ENCODE measurements at places on chromosomes 3 and 15.

GRCh38 chr15:93980261-93980911 is 251.0 kb upstream of the MCTP2 start:
- no peak overlapping the region for H3K27ac ChIP-seq
- no peak overlapping the region for H3K4me3 ChIP-seq
- no peaks in the 10 kb centered on the region for H3K36me3 ChIP-seq
- DNase-seq: peak; percentile 89
- H3K4me1 ChIP-seq: peaks cover 5% of the 10 kb centered on the region

GRCh38 chr3:99614768-99615167 is 23.6 kb upstream of the COL8A1 start:
- no peak overlapping the region for H3K27ac ChIP-seq
- no peak overlapping the region for H3K4me3 ChIP-seq
- no peaks in the 10 kb centered on the region for H3K4me1 ChIP-seq
- no peaks in the 10 kb centered on the region for H3K27me3 ChIP-seq
- no peak for DNase-seq
- no peaks in the 10 kb centered on the region for H3K36me3 ChIP-seq

- H3K4me1 ChIP-seq: peaks cover 30% of the 10 kb centered on the region
- H3K27ac ChIP-seq: no peak overlapping the region
- H3K4me3 ChIP-seq: no peak overlapping the region
- no peaks in the 10 kb centered on the region for H3K27me3 ChIP-seq
Observed at GRCh38 chr15:66734961-66735908, 33.2 kb downstream of the SMAD6 start.

GRCh38 chr3:170778240-170779217 is 91.5 kb downstream of the RPL22L1 start:
- no peaks in the 10 kb centered on the region for H3K27me3 ChIP-seq
- H3K4me1 ChIP-seq: no peaks in the 10 kb centered on the region

DNA sequence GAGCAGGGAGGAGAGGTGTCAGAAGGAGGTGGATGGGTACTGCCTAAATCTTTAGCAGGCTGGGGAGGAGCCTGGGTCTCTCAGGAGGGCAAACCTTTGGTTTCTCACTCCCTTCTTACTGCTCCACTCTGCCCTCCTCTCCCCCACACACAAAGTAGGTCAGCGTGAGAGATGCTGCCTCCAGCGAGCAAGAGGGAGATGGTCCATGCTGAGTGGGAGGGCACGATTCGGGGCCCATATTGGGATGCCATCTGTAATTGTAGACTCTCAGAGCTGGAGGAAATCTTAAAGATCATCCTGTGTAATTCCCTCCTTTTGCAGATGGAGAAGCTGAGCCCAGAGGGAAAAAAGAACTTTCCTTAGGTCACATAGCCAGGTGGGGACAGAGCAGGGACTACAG is 34.2 kb upstream of the SYN2 start:
- no peak for DNase-seq
- H3K4me1 ChIP-seq: no peaks in the 10 kb centered on the region
- no peak overlapping the region for H3K4me3 ChIP-seq
- no peaks in the 10 kb centered on the region for H3K36me3 ChIP-seq

DNA sequence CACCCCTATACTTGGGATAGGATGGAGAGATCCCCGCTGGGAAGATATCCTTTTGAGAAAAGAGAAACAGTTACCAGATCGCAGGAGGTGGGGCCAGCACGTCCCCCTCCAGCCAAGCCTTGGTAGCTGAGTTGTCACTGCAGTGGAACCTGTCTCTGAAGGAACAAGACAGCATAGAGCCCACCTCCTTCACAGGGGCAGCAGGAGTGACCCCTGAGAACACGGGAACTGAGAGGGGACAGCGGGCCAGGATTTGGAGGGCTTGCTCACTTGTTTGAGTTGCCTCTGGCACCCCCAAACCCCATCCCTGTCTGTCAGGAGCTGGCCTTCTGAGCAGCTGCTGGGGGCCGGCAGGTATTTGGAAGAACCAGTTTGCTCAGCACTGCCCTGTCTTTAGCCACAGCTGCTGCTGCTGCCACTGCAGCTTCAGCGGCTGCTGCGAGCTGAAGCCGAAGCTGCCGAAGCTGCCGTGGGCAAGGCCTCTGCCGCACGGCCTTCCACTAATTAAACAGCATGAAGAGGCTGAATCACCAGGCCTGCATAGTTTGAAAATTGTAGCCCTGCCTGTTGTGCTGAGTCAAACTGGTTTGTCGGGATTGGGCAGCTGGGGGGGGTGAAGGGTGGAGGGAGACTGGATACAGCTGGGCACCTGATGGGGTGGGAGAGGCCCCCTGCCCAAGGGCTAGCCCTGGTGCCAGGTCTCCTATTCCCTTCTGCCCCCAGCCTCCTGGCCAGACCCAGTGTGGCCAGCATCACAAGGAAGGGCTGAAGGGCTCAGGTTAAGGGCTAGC is 4.0 kb downstream of the EPHB3 start:
- DNase-seq: no peak
- peaks cover 14% of the 10 kb centered on the region for H3K36me3 ChIP-seq
- H3K27me3 ChIP-seq: no peaks in the 10 kb centered on the region
- peak overlapping the region; percentile 16 for H3K4me3 ChIP-seq
- peaks cover 86% of the 10 kb centered on the region for H3K4me1 ChIP-seq
- peak overlapping the region; percentile 10 for H3K27ac ChIP-seq

GRCh38 chr3:184078851-184079250 is 18.0 kb upstream of the HTR3E start:
- no peak for DNase-seq
- H3K27ac ChIP-seq: no peak overlapping the region
- no peaks in the 10 kb centered on the region for H3K36me3 ChIP-seq
- H3K4me3 ChIP-seq: no peak overlapping the region

GRCh38 chr3:58564456-58565160 is 12.6 kb downstream of the FAM107A start:
- no peaks in the 10 kb centered on the region for H3K4me1 ChIP-seq
- no peaks in the 10 kb centered on the region for H3K27me3 ChIP-seq
- peaks cover 27% of the 10 kb centered on the region for H3K36me3 ChIP-seq
- no peak overlapping the region for H3K4me3 ChIP-seq
- no peak overlapping the region for H3K27ac ChIP-seq

DNA sequence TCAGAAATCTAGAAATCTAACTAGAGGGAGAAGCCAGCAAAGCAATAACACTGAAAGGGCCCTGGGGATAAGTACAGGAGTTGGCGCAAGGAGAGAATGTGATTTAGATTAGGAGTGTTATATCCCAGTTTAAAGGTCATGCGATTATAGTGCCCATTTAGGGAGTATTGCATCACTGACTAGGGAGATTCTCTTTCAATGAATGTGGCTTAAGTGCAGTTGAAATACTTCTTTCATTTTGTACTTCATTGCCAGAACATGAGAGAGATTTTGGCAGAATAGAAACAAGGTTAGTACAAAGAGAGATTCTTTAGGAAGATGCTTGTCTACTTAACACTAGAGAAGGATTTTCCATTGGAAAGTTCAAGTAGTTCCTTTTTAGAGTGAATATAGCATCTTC is 13.9 kb downstream of the ROBO2 start:
- no peaks in the 10 kb centered on the region for H3K36me3 ChIP-seq
- H3K27me3 ChIP-seq: no peaks in the 10 kb centered on the region
- H3K4me3 ChIP-seq: no peak overlapping the region

DNA sequence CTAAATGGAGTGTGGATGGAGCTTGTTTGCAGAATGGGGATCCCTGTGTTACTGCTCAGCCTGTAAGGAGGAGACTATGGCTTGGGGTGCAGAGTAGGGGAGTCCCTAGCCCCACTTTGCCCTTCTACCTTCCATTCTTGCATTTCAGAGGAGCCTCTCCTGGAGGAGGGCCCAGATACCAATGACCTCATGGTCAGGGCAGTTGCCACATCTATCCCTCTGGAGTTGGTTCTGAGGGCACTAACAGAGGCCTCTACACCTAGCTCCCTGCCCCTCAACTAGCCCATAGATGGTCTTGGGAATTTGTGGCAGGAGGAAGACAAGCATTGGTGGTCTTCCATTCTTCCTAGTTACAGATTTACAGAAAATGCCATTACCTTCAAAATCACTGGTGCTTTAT is 6.1 kb downstream of the SKOR1 start:
- peaks cover 64% of the 10 kb centered on the region for H3K4me1 ChIP-seq
- no peak overlapping the region for H3K27ac ChIP-seq
- H3K27me3 ChIP-seq: peaks cover 94% of the 10 kb centered on the region
- no peak overlapping the region for H3K4me3 ChIP-seq
- no peak for DNase-seq
- H3K36me3 ChIP-seq: peaks cover 19% of the 10 kb centered on the region

- no peak overlapping the region for H3K4me3 ChIP-seq
- H3K4me1 ChIP-seq: peaks cover 13% of the 10 kb centered on the region
- no peaks in the 10 kb centered on the region for H3K36me3 ChIP-seq
- H3K27me3 ChIP-seq: no peaks in the 10 kb centered on the region
Observed at GRCh38 chr3:172675441-172676193, 35.2 kb downstream of the NCEH1 start.

DNA sequence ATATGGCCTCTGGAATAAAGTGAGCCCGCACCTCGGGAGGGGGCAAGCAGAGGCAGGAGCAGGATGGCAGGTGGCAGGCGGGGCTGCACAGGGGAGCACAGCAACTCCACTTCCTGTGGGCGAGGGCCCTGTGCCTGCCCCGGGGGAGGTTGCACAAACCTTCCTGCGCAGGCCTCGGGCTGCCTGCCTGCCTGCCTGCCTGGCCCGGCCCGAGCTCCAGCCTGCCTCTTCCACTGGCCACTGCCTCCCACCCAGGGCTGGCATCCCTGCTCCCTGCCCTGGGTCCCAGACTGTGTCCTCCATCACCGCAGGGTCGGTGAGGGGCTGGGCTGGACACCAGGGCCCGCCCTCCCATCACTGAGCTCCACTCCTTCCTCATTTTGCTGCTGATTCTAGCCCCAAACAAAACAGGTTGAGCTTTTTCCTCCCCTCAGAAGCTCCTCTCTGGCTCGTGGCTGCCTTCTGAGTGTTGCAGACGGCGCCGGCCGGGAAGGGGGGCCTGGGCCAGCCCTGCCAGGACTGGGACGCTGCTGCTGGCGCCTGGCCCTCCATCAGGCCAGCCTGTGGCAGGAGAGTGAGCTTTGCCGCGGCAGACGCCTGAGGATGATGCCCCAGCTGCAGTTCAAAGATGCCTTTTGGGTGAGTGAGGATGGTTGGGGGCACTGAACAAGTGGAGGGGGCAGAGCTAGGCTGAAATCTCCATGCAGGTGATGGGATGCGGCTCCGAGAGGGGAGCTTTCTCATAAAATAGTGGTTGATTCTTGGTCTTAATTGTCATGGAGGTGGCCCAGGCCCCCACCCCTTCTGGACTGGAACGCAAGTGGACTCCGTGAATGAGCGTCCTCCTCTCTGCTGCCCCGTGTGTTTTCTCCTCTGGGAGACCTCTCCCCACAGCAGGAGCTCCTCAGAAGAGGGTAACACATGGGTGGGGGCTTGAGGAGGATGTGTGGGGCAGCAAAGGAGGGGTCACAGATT is at the start of gene PSTPIP1:
Gene PSTPIP1, plus strand, starts transcription at position 156 of the 975 bp plus-strand sequence. Its CDS starts 448 bp downstream, at position 604.
- no peaks in the 10 kb centered on the region for H3K36me3 ChIP-seq
- H3K27me3 ChIP-seq: no peaks in the 10 kb centered on the region
- DNase-seq: no peak
- no peak within 1 kb of the TSS for H3K27ac ChIP-seq

DNA sequence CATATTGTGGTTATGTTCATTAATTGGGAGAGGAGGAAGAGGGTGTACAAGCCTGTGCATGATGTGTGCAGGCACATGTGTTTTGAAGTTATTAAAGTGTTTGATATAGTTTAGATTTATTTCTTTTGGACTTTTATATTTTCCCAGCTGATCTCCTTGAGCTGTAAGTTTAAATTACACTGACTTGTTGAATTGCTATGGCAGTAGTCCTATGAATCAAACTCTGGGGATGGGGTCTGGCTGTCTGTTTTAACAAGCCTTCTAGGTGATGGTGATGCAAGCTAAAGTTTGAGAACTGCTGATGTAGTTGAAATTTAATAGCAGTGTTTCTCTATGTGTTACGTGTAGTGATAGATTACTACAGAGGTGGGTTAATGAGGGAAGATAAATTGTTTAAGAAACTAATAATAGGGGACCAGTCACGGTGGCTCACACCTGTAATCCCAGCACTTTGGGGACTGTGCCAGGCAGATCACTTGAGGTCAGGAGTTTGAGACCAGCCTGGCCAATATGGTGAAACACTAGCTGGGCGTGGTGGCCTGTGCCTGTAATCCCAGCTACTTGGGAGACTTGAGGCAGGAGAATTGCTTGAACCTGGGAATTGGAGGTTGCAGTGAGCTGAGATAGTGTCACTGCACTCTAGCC is 7.0 kb downstream of the ARIH1 start:
- H3K36me3 ChIP-seq: peaks cover 11% of the 10 kb centered on the region
- H3K4me3 ChIP-seq: no peak overlapping the region
- no peak overlapping the region for H3K27ac ChIP-seq
- H3K27me3 ChIP-seq: no peaks in the 10 kb centered on the region

DNA sequence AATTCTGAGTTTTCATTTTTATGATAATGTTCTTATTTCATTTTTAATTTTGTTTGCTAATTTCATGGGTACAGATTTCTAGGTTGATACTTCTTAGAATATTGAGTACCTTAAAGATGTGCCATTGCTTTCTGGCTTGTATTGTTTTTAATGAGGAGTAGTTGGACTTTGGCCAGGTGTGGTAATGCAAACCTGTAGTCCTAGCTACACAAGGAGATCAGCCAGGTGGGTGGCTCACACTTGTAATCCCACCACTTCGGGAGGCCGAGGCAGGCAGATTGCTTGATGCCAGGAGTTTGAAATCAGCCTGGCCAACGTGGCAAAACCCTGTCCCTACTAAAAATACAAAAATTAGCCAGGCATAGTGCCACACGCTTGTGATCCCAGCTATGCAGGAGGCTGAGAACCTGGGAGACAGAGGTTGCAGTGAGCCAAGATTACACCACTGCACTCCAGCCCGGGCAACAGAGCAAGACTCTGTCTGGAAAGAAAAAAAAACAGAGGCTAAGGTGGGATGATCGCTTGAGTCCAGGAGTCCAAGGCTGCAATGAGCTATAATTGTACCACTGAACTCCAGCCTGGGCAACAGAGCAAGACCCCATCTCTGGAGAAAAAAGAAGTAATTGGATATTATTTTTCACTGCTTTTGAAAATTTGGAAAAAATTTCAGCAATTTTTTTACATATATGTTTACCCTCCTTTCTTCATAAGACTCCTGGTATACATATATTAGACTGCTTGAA is 198.0 kb downstream of the ALCAM start:
- no peaks in the 10 kb centered on the region for H3K4me1 ChIP-seq
- H3K27me3 ChIP-seq: no peaks in the 10 kb centered on the region
- DNase-seq: no peak
- H3K36me3 ChIP-seq: no peaks in the 10 kb centered on the region

- H3K27ac ChIP-seq: no peak overlapping the region
- no peaks in the 10 kb centered on the region for H3K4me1 ChIP-seq
- H3K27me3 ChIP-seq: no peaks in the 10 kb centered on the region
- DNase-seq: no peak
- no peak overlapping the region for H3K4me3 ChIP-seq
- H3K36me3 ChIP-seq: no peaks in the 10 kb centered on the region
Observed at GRCh38 chr15:81419332-81419943, 45.4 kb upstream of the TMC3 start.

- H3K27ac ChIP-seq: no peak overlapping the region
- H3K4me1 ChIP-seq: no peaks in the 10 kb centered on the region
- H3K27me3 ChIP-seq: no peaks in the 10 kb centered on the region
Observed at GRCh38 chr15:89051875-89052274, 36.4 kb upstream of the ABHD2 start.

GRCh38 chr3:122365073-122365472 is 18.0 kb downstream of the MIX23 start:
- no peaks in the 10 kb centered on the region for H3K4me1 ChIP-seq
- H3K27ac ChIP-seq: no peak overlapping the region
- no peak overlapping the region for H3K4me3 ChIP-seq
- H3K27me3 ChIP-seq: no peaks in the 10 kb centered on the region

GRCh38 chr15:101394654-101395053 is 94.9 kb downstream of the PCSK6 start:
- H3K36me3 ChIP-seq: peaks cover 10% of the 10 kb centered on the region
- DNase-seq: no peak
- no peak overlapping the region for H3K4me3 ChIP-seq
- no peak overlapping the region for H3K27ac ChIP-seq

GRCh38 chr3:184568924-184569829 is 7.6 kb downstream of the EPHB3 start:
- peaks cover 79% of the 10 kb centered on the region for H3K4me1 ChIP-seq
- H3K36me3 ChIP-seq: peaks cover 40% of the 10 kb centered on the region
- DNase-seq: no peak
- H3K4me3 ChIP-seq: peak overlapping the region; percentile 46

Data from spinal cord (tissue), 10 donors.